ENCODE measurements at places on chromosomes 7 and 10.

DNA sequence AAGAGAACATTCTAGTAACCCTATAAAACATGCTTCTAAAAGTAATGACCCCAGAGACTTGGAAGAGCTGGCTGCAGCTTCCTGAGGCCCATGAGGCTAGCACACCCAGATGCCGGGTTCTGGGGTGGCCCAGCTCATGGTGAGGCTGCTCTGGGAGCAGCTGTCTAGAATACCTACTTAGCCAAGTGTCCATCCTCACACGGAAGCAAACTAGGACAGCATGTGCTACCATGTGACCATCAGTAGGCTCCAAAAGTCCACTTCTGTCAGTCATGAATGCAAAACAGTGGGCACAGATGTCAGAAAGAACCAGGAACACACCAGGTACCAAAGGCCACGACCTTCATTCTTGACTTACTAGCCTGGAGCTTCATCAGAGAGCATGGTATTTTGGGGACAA lies 32.4 kb downstream of the CTBP2 start:
- DNase-seq: no peak
- H3K36me3 ChIP-seq: no peaks in the 10 kb centered on the region
- no peak overlapping the region for H3K27ac ChIP-seq
- no peaks in the 10 kb centered on the region for H3K27me3 ChIP-seq
- H3K4me3 ChIP-seq: no peak overlapping the region

GRCh38 chr10:71846816-71847215 lies 4.2 kb downstream of the PSAP start:
- no peaks in the 10 kb centered on the region for H3K36me3 ChIP-seq
- no peak overlapping the region for H3K27ac ChIP-seq
- peaks cover 22% of the 10 kb centered on the region for H3K4me1 ChIP-seq
- H3K27me3 ChIP-seq: no peaks in the 10 kb centered on the region

DNA sequence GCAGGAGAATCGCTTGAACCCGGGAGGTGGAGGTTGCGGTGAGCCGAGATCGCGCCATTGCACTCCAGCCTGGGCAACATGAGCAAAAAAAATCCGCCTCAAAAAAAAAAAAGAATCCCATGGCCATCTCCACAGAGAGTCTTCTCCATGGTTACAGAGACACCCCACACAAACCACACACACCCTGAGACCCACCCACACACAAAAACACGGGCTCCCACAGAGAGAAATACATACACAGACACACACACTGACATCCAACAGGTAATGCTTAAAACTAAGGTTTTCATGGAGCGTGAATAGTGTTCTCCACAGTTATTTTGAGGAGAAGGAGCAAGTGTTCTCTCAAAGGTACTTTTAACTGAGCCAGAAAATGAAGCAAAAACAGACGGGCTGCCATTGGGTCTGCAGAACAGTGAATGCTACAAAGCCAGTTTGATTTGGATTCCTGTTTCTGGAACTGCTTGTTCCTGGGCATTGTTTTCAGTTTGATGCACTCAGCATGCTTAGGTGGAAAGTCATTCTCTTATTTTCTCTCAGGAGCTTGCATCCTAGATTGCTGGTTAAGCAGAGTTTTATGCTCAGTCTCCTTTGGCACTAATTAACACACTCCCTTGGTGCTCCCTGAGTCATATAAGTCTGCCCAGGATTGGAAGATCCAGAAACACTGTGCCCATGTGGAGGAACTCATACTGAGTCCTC lies 15.4 kb downstream of the AHCYL2 start:
- no peaks in the 10 kb centered on the region for H3K36me3 ChIP-seq
- H3K27ac ChIP-seq: no peak overlapping the region
- no peaks in the 10 kb centered on the region for H3K27me3 ChIP-seq
- H3K4me3 ChIP-seq: no peak overlapping the region
- no peaks in the 10 kb centered on the region for H3K4me1 ChIP-seq

DNA sequence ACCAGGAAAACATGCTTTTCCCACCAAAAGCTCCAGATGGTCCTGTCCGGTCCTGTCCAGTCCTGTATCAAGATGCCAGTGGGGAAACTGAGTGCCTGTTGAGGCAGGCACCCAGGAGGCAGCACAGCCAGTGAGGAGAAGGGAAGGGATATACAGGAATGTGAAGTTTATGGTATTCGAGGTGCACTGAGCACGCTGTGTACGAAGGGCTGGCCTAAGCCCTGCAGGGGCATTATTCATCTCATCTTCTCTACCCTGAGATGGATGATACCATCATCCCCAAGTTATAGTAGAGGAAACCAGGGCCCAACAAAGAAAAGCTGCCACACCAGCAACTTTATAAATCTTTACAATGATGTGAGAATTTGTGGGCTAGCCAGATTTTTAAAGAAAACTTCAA lies 23.4 kb upstream of the FXYD4 start:
- DNase-seq: no peak
- no peaks in the 10 kb centered on the region for H3K36me3 ChIP-seq
- H3K4me3 ChIP-seq: no peak overlapping the region
- H3K27ac ChIP-seq: no peak overlapping the region
- no peaks in the 10 kb centered on the region for H3K4me1 ChIP-seq

GRCh38 chr10:101244321-101245050 lies 15.2 kb upstream of the LBX1 start:
- peaks cover 4% of the 10 kb centered on the region for H3K4me1 ChIP-seq
- H3K27me3 ChIP-seq: peaks cover 73% of the 10 kb centered on the region
- no peak for DNase-seq
- no peak overlapping the region for H3K4me3 ChIP-seq

DNA sequence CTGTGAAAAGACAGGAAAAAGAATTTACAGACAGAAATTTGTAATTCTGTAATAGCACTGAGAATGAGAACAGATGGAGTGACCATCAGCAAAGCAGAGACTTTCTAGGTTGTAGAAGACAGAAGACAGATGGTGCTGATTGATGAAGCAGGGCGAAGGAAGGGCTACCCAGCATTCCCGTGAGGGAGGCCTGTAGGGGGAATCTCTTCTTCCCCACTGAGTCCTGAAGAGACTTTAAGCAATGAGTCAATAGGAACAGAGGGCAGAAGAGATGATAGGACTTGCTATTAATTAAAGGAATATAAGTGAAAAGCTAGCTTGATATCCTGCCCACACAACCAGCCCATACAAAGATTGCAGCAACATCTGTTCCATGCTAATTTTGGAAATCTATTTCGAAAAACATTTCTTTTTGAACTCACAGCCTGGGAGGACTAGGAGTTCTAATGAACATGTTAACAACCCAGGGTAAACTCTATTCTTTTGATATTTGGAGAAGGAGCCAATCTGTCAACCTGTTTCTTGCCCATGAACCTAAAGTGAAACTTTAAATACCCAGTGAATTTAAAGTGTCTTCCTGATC lies 44.1 kb downstream of the RALA start:
- H3K4me3 ChIP-seq: no peak overlapping the region
- DNase-seq: no peak
- H3K27me3 ChIP-seq: no peaks in the 10 kb centered on the region

DNA sequence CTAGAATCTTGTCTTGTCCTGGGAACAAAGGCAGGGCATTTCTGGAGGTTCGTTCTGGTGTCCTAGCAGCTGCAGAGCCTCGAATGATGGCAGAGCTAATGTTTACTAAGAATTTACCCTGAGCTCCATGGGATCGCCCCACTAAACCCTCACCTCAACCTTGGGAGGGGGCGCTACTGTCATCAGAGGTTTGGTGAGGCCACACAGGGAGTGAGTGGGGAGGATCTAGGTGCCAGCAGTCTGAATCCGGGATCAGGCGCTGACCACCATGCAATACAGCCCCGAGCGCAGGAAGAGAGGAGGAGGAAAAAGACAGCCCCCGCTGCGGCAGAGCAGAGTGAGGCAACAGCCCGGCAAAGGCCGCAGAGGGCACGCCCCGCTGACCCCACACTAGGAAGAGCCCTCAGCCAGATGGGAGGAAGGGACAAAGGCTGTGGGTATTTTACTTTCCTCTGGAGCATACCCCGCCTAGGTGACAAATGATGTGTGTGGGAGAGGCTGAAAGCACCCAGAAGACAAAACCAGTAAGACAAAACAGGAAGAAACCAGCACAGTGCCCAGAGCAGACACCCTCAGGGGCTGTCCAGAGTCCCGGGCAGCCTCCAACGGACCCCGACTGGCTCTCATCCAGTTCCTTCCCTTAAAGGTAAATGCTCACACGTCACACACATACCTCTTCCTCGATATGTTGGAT lies 103.5 kb downstream of the FAM53B start:
- H3K36me3 ChIP-seq: no peaks in the 10 kb centered on the region
- H3K4me3 ChIP-seq: no peak overlapping the region
- H3K27me3 ChIP-seq: no peaks in the 10 kb centered on the region
- no peak for DNase-seq
- H3K27ac ChIP-seq: peak overlapping the region; percentile 63
- peaks cover 33% of the 10 kb centered on the region for H3K4me1 ChIP-seq

DNA sequence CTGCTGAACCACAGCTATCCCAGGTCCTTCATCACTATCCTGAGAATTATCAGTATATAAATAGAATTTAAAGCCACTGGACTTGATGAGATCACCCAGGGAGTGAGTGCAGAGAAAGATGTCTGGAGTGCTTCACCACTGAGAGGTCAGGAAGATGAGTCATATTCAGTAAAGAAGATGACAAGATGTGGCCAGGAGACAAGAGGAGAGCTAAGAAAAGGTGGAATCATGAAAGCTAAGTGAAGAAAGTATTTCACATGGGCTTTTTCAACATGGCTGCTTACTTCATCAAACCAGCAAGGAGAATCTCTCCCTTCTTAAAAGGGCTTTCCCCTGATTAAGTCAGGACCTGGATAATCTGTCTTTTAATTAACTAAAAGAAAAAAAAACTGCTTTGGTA lies 9.1 kb upstream of the PRKAR2B start:
- DNase-seq: no peak
- H3K4me3 ChIP-seq: no peak overlapping the region
- H3K27ac ChIP-seq: no peak overlapping the region
- H3K36me3 ChIP-seq: no peaks in the 10 kb centered on the region
- no peaks in the 10 kb centered on the region for H3K4me1 ChIP-seq
- no peaks in the 10 kb centered on the region for H3K27me3 ChIP-seq

GRCh38 chr10:114613237-114613979 lies 44.7 kb downstream of the ABLIM1 start:
- peak overlapping the region; percentile 85 for H3K27ac ChIP-seq
- DNase-seq: peak; percentile 64
- no peaks in the 10 kb centered on the region for H3K27me3 ChIP-seq
- H3K4me1 ChIP-seq: peaks cover 44% of the 10 kb centered on the region

DNA sequence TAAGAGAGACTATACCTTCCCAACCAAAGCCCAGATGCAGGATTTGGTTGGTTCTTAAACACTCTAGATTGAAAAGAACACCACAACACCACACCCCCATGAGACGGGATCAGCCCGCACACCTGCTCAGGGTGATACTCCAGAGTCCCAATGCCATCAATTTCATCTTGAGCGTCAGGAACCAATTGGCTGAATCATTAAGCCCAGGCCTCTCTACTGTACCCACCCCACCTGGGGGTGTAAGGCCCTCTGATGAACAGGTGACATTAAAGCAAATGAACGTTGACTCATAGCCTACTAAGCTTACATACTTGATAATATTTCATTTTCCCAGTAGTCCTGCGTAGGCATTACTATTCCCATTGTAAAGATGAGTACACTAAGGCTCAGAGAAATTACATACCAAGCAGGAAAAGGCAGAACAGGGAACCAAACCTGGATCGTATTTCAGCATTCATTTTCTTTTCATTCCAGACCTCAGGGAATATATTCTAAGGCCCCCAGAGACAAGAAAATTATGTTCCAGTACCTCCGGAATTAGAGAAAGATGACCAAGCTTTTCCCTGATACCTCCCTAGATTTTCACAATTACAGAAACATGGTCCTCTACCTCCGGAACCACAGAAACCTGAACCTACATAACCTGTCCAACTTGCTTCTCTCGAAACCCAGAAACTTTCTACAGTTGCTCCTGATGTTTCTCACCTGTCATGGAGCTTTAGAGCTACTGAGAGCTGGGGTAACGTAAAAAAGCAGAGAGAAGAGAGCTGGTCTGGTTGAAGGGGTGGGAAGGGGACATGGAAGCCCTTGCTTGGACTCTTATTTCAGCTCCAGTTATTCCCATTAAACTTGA lies 43.1 kb upstream of the KDM7A start:
- no peaks in the 10 kb centered on the region for H3K27me3 ChIP-seq
- DNase-seq: no peak
- H3K36me3 ChIP-seq: no peaks in the 10 kb centered on the region
- H3K27ac ChIP-seq: no peak overlapping the region
- H3K4me1 ChIP-seq: no peaks in the 10 kb centered on the region
- H3K4me3 ChIP-seq: no peak overlapping the region

- no peaks in the 10 kb centered on the region for H3K27me3 ChIP-seq
- no peak overlapping the region for H3K4me3 ChIP-seq
- H3K27ac ChIP-seq: no peak overlapping the region
- H3K36me3 ChIP-seq: no peaks in the 10 kb centered on the region
- no peak for DNase-seq
Measured at GRCh38 chr7:136138991-136139390, 161.8 kb upstream of the MTPN start.

- H3K4me1 ChIP-seq: peaks cover 3% of the 10 kb centered on the region
- H3K36me3 ChIP-seq: no peaks in the 10 kb centered on the region
- no peak overlapping the region for H3K4me3 ChIP-seq
- DNase-seq: no peak
Measured at GRCh38 chr7:17965603-17966002, 25.3 kb upstream of the SNX13 start.

GRCh38 chr7:56083150-56083785 lies 9.5 kb downstream of the PHKG1 start:
- peaks cover 7% of the 10 kb centered on the region for H3K4me1 ChIP-seq
- H3K27ac ChIP-seq: no peak overlapping the region
- H3K27me3 ChIP-seq: no peaks in the 10 kb centered on the region
- no peaks in the 10 kb centered on the region for H3K36me3 ChIP-seq

DNA sequence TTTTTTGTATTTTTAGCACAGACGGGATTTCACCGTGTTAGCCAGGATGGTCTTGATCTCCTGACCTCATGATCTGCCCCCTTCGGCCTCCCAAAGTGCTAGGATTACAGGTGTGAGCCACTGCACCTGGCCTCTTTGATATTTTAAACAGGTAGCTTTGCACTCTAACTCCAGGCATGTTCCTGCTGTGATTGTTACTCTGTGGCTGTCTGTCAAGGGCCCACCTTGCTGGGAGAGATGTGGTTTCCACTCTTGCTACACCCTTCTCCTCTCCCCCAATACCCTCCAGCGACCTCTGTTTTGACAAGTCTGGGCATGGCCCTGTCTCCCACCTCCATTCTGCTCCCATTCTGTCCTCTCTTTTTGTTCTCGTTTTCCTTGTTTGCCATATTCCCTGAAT lies 17.1 kb downstream of the SMKR1 start:
- H3K4me3 ChIP-seq: no peak overlapping the region
- H3K4me1 ChIP-seq: no peaks in the 10 kb centered on the region
- peaks cover 21% of the 10 kb centered on the region for H3K27me3 ChIP-seq
- H3K36me3 ChIP-seq: no peaks in the 10 kb centered on the region
- DNase-seq: no peak
- H3K27ac ChIP-seq: no peak overlapping the region

GRCh38 chr10:59944339-59944935 lies 38.1 kb upstream of the CCDC6 start:
- no peak for DNase-seq
- no peaks in the 10 kb centered on the region for H3K27me3 ChIP-seq
- no peak overlapping the region for H3K4me3 ChIP-seq
- no peak overlapping the region for H3K27ac ChIP-seq

GRCh38 chr7:154919344-154920225 lies 83.3 kb downstream of the PAXIP1 start:
- no peak for DNase-seq
- no peaks in the 10 kb centered on the region for H3K36me3 ChIP-seq
- no peak overlapping the region for H3K4me3 ChIP-seq
- H3K4me1 ChIP-seq: no peaks in the 10 kb centered on the region

Data from transverse colon (tissue), 4 donors.